ENCODE measurements at places on chromosomes 3 and 15.

DNA sequence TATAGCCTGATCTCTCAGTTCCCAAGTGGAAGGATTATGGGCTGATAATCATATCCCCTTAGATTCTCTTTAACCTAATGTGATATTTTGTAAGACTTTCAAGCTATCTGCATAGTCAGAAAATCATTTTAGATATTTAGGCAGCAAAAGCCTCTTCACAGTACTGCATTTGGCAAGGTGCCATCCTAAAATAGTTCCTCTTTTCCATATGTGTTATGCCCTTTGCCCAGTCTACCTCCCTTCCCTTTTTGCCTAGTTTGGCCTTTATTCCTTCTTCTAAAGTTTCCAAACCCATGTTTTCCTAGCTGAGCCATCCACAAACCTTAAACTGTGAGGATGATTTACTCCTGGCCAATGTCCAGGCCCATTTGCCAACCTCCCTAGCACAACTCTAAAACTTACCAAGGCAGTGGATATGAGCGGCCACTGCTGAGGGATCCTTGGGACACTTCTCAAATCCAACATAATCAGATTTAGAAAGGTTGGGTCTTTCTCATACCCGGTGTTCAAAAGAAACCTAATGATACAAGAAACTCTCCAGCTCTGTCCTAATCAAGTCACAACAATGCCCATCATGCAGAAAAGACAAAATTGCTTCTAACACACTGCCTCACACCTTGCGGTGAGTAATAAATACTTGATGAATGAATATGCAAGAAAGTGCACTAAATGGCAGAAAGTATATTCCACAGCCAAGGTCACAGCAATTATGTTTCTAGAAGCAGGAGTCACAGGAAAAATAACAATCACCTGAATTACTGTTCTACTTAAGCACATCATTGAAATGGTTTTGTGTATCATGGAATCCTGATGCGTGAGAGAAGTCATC lies 493.9 kb downstream of the NLGN1 start:
- no peak for DNase-seq

DNA sequence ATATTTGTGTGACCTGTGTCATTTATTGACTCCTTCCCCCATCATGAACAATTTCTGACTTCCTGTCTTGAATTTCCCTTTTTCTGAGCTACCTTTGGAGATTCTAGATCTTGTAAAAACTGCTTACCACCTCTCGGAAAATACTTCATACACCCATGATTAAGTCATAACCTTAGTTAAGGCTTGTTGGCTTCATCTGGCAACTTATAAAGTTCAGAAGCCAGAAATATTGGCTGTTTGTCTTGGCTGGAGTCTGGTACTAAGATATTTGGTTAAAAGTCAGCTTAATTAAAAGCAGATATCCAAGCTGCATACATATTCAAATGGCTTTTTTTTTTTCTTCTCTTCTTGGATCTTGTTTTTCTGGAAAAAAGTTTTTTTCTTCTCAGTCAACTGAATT lies 37.3 kb upstream of the B3GALNT1 start:
- no peak for DNase-seq

DNA sequence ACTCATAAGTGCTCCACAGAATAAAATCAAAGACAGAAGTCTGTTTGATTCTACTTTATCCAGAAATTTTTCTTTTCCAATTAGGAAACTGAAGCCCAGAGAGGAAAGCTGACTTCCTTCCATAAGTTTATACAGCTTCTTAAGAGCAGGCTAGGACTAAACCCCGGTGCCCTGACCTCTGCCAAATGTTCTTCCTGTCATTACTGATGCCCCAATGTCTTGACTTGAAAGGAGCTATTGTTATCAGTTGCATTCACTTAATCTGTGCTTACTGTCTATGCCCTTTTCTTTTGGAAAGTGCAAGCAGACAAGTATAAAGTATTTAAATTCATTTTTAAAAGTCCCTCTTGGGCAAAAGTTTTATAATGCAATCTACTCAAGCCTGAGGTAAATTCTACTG lies 18.1 kb downstream of the CD200 start:
- no peak for DNase-seq

DNA sequence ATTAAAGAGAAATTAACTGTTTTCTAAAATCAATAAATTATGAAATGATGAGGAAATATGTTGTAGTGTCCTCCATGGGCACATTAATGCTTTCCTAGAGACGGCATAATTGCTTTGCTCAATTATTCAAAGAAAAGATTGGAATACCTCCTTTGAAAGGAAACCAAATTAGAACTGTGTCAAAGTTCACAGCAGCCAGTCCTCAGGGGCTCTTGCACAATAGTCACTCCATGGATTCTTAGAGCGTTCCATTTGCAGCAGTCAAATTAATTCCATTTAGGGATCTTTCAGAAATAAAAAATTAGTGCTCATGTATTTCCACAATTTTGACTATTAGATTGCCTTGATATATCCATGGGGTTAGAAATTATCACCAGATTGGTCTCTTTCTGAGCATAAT lies 841.6 kb upstream of the DPPA4 start:
- no peak for DNase-seq

GRCh38 chr15:98394546-98394945 lies 253.8 kb upstream of the IGF1R start:
- no peak for DNase-seq

DNA sequence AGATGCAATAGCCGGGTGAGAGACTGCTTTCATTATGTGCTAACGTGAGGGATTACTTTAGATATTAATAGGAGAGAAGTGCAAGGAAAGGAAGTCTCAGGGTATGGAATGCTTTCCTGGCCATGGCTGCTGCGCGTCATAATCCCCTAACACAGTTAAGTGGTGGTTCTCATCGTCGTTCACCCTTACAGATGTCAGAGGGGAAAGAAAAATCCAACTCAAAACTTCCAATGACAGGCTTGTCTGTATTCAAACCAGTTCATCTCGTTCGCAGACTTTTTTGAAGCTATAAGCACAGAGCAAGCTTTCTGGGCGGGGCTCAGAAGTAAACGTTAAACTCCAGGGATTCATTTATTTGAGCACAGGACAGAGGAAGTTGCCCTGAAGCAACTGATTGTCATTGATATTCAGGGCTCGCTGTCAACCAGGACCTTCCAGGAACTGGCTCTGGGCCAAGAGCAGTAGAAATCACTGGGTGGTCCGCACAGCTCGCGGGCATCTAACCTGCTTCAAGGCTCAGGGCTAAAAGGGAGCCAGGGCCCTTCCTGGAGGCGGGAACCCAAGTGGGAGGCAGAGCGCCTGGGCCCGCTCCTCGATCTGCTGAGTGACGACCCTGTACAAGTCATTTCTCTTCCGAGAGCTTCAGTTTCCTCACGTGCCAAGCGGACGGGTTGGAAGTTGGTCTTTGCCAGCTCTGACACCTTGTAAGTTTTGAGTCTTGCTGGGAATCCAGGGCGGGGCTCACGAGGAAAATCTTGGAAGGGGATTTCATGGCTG lies 1.1 kb upstream of the LPP start:
- DNase-seq: no peak

GRCh38 chr3:15220661-15221060 lies 14.6 kb downstream of the CAPN7 start:
- DNase-seq: no peak

GRCh38 chr15:80579611-80580010 lies 115.5 kb upstream of the ABHD17C start:
- no peak for DNase-seq

GRCh38 chr15:92161039-92161670 lies 232.5 kb upstream of the ST8SIA2 start:
- DNase-seq: no peak

DNA sequence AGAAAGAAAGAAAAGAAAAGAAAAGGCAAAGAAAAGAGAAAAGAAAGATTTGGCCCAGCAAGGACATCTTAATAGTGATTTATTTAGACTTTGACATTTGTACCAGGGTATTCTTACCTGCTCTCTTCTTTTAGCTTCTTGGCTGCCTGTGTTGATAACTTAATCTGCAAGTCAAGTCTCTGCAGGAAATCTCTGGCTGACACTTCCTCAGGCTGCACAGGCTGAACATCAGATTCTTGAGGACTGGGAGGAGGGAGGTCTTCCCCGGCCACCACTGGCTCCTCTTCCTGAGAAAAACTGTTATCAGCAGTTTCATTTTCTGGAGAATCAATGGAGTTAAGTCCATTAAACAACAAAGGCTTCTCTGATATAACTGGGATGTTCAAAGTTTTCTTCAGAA lies 12.8 kb downstream of the LYSMD2 start:
- no peak for DNase-seq

DNA sequence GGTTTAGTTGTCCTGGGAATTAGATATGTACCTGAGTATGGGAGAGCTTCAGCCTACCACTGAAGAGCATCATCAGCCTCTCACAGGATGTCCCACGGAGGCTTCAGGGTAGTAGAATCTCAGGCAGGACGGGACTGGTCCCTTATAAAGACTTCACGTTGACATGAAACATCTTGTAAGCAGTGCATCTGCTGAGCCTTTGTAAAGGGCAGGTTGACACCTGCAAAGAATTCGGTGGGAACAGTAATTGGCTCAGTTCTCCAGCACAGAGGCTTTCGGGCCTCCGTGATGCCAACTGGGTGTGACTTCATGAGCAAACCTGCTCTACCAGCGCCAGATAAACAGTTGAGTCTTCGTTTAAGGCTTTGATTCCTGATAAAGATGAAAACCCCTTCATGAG lies 26.9 kb upstream of the AVEN start:
- no peak for DNase-seq

DNA sequence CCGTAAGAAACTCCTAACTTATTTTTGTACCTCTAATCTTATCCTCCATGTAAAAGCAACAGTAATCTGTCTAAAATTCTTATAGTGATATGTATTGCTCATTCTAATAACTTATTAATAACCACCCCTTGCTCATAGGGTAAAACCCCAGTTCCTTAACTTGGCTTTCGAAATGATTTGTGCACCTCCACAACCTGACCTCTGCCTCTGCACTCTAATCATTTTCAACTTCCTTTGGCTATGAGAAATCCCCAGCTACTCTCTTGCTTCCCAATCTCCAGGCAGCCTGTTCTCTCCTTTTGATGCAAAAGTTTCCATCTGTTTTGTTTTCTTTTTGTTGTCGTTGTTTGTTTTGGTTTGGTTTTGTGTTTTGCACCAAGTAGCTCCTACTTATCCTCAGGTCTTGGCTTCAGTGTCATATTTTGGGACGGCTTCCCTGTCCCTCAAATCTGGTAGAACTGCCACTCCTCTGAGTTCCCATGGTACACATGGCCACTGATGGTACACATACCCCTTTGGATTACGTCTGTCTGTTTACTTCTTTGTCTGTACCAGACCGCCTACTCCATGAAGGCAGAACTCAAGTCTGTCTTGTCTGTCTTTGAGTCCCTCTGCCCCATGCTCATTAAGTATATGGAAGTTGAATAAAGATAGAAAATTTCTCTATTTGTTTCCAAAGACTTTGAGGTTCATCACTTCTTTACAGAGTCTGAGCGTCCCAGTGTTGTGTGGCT lies 105.6 kb upstream of the TGFBR2 start:
- no peak for DNase-seq

DNA sequence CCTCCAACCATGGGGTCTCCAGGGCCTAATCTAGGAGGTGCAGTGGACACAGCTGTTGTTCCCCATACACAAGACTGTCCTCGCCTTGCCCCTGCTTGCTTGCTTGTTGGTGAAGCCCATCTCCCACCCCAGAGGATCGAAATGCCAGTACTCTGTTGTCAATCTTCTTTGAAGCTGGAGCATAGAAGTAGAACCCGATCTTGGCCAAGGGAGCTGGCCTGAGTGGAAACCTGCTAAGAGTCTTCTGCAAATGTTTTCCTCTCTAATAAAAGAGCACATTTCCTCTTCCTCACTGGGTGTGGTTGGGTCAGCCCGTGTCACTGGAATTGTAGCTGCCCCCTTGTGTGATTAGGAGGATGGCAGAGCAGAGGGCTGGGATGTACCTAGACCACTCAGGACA lies 85.4 kb downstream of the HES1 start:
- DNase-seq: no peak

- DNase-seq: no peak
Measured at GRCh38 chr3:129442486-129442885, 2.5 kb downstream of the IFT122 start.

- DNase-seq: no peak
Measured at GRCh38 chr15:58274885-58275284, 136.7 kb downstream of the AQP9 start.

DNA sequence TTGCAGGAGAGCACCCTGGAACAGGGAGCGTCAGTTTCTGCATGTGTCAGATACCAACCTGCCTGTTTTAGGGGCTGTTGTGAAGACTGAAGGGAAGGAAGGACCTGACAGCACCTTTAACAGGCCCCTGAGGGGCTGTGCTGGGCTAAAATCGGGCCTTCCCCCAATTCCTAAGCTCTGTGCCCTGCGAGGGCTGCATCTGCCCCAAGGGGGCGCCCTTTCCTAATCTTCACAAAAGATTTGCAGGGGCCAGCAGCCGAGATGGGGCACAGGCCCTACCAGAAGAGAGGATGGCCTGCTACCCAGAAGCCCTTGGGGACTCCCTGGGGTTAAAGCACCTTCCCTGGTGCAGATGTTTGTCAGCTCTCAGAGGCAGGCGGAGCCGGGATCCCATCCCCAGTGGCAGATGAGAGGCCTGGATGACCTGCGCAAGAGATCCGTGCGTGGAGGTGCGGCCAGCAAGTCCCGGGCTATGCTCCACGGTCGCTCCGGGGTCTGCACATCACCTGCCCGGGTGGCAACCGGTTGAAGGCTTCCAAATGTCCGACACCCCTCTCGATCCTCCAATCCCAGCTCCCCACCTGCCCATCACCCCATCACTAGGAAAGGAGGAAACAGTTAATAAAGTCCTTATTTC lies 53.6 kb downstream of the RHCG start:
- no peak for DNase-seq

DNA sequence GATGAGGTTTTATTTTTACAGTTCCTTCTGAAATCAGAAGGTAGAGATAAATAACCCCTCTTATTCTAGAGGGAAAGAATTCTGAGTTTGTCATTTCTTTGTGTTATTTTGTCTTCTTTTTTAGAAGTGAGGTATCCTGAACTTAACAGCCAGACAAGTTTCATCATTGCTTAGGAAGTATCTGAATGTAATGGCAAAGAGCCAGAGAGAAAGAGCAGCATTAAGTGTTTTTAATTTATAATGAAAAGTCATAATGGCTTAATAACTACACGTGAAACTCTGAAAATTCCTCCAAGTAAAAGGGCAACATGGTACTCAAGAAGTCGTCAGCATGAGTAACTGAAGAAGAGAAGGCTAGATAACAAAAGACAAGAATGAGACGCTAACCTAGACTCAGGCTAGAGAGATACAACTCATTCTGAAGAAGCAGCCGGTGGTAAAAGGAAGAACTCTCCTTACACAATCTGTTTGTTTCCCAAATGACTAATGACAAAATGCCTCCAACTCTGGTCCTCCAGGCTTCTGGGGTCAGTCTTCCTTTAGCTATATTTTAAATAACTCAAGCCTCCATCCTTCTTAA lies 116.2 kb upstream of the NECTIN3 start:
- DNase-seq: no peak

All from CD4-positive, alpha-beta T cell treated with Interleukin-21 for 1 hour (primary cell).